ENCODE measurements at places on chromosomes 3 and 15.

- no peak for DNase-seq
Measured at GRCh38 chr3:99943931-99944761, 126.5 kb downstream of the CMSS1 start.

- DNase-seq: no peak
Measured at GRCh38 chr3:182904164-182904563, 76.2 kb downstream of the DCUN1D1 start.

DNA sequence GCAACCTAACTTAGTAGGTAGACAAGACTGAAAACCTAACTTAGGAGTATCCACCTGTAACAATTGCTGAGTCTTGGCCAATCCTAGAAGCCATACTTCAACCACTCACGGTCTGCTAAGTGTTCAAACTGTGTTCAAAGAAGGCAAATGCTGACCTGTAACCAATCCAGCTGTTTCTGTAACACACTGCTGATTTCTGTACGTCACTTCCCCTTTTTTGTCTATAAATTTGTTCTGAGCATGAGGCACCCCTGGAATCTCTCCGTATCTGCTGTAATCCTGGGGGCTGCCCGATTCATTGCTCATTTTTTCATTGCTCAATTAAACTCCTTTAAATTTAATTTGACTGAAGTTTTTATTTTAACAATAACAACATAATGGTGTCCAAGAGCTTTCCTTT is 451.4 kb upstream of the ATP10A start:
- no peak for DNase-seq

DNA sequence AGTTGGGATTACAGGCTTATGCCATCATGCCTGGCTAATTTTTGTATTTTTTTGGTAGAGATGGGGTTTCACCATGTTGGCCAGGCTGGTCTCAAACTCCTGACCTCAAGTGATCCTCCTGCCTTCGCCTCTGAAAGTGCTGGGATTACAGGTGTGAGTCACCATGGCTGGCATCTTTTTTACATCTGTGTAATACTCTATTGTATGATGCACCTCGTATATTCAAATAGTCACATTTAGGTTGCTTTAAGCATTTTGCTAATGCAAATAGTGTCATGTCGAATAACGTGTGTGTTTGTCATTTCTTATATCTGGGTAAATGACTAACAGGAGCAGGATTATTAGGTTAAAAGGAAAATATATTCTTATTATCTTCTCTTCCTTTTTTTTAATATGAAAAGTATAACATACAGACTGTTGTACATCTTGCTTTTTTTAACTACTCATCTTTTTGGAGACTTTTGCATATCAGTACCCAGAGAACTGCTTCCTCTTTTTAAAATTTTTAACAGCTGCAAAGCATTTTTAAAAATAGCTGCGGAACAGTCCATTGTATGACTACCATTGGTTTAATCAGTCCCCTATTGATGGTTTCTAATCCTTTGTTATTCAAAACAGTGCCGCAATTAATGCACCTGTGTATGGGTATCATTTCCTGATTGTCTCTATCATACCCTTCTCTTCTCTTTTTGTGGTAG is 13.4 kb downstream of the SCAMP5 start:
- no peak for DNase-seq

DNA sequence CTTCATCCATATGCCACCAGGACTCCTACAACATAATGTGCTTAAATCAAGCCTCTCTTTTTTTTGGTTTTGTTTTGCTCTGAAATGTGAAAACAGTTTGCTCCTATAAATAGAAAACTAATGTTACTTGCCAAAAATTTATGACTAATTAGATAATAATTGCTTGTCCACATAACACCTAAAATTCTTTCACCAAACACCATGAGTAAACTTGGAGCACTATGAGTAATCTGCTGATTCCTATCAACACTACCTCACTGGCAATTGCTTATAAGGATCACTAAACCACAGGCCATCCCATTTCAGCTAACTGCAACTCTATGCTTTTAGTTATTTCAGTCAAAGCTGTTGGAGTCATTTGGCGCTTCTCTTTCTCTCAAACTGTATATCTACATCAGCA is 252.7 kb downstream of the EPHA3 start:
- no peak for DNase-seq

- DNase-seq: no peak
Measured at GRCh38 chr3:196072313-196072712, 9.6 kb downstream of the TFRC start.

DNA sequence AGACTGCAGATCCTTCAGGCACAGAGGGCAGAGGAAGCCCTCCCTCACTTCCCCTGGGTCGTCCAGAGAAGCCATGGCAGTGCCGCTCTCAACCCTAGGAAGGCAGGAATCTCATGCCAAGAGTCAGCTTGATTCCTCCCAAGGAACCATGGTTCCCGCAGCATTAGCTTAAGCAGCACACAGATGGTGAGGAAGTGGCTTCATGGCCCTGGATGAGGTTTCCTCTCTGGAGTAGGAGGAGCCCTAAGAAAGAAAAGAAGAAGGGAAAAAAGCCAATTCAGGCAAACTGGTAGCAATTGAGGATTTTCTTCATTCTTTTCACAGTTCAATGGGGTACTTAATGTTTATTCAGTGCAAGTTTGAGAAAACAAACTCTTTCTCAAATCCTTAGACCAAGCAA is 2.9 kb downstream of the RBSN start:
- DNase-seq: no peak

DNA sequence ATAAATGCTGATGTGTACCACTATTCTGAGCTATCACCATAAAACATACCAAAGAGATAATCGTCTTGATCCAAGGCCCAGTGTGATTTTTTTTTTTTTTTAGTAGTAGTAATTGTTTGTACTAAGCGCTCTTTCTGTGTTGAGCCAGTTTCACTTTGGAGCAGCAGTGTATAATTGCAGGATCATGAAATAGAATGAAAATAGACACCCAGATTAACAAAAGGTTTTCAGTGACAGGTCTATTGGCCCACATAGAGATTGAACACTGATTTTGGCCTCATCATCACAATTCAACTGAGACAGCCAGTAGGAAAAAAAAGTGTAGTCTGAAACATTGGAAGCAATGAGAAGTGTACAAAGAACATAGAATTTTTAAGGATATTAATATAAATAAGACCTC is 749.8 kb downstream of the NAALADL2 start:
- no peak for DNase-seq

- no peak for DNase-seq
Measured at GRCh38 chr3:107782054-107782453, 259.3 kb downstream of the BBX start.

Data from T follicular helper cell (primary cell).